Activated CD4-positive, alpha-beta T cell treated with anti-CD3 and anti-CD28 coated beads, Interleukin-2, amount 50 U/mL, for 1 hour (primary cell): ENCODE measurements at places on chromosomes 6 and 20.

- no peak for DNase-seq
These were observed 94.4 kb upstream of the BEND6 start for GRCh38 chr6:56860475-56860874.

DNA sequence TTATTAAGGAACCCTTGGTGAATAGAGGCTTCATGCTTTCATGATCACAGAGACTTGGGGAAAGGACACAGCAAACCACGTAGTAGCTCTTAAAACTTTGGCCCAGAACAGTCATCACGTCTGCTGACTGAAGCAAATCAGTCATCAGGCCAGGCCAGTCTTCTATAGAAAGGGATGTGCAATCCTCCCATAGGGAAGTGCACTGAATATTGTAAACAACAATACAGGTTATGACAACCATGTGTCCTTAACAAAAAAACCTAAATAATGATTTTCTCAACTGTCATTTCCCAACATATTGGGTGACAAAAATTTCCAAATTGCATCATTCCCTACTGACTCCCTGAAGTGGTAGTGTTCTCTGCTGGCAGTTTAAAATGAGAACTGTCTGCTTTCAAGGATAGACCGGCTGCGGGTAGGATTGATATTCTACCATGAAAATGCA is 388.2 kb upstream of the CITED2 start:
- DNase-seq, result no peak

DNA sequence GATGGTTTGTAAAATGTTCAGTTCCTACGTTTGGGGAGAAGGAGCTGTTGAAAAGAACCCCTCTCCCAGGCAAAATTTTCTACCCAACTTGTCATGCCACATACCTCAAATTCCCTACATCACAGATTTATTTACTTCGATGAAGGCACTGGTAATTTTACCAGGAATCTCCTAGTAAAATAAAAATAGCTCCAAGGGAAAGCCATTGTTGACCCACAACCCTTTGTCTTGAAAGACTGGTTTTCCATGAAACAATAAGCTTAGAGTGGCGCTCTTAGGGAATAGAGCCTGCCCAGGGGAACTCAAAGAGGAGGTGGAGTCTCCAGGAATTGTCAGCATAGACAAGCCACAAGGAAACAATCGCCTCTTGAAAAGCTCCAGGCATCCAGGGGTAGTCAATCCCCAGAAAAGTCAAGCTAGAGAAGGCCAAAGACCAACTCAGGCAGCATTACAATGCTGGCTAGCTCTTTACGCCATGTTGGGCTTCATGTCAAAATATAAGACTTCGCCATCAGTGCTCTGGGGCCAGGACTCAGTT is 99.2 kb upstream of the RREB1 start:
- no peak for DNase-seq

- DNase-seq, result peak; percentile 38
These were observed 31.6 kb upstream of the LY86 start for GRCh38 chr6:6556738-6557503.

DNA sequence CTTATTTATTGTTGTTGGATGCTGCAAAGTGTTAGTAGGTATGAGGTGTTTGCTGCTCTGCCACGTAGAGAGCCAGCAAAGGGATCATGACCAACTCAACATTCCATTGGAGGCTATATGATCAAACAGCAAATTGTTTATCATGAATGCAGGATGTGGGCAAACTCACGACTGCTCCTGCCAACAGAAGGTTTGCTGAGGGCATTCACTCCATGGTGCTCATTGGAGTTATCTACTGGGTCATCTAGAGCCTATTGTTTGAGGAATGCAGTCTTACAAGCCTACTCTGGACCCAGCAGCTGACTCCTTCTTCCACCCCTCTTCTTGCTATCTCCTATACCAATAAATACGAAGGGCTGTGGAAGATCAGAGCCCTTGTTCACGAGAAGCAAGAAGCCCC is 12.1 kb downstream of the MICB start:
- DNase-seq, result no peak

DNA sequence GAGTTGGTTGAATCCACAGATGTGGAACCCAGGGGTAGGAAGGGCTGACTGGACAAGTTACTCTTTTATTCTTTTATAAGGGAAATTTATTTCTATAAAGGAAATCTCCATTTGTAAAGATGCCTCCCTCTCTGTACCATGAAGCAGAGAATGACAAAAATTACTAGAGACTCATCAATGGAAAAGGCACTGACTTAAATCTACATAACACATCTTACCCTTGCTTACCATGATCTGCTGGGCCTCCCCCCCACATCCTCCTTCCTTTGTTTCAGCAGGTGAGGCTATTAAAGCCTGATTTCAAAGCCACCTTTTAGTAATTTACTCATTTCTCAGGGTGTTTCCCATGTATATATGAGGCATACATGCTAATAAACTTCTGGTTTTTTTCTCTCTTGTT is 130.2 kb upstream of the HDDC2 start:
- no peak for DNase-seq

DNA sequence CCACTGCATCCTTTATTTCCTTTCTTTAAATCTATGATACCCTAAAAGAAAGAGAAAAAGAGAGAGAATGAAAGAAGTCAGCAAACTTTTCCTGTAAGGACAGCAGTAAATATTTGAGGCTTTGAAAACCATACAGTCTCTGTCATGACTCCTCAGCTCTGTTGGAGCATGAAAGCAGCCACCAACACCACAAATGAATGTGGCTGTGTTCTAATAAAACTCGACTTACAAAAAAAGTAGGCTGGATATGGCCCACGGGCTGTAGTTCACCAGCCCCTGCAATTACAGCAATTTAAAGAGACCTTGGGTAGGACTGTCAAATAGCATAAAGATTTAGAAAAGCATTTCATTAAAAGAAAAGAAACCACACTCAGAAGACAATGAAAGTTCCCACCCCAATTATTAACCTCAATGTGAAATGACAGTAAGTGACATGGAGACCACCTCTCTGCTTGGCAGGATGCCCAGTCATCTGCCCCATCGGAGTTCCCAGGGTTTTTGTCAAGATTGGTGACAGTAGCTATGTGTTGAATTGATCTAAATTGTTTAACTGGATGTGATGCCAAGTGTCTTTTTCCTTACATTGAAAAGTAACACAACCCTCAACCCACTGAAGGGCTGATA is 50.9 kb downstream of the TNFRSF21 start:
- no peak for DNase-seq
